Esophagus squamous epithelium (tissue), 5 donors: ENCODE measurements at places on chromosomes 1 and 21.

- DNase-seq, result no peak
These were observed 386.6 kb upstream of the NFIA start for GRCh38 chr1:60695716-60696171.

- DNase-seq, result no peak
These were observed at the start of gene UAP1 for GRCh38 chr1:162561616-162562469. UAP1 (plus strand) TSS chr1:162561722; CDS start chr1:162566069, 4,347 bp downstream.

- DNase-seq, result no peak
These were observed 154.0 kb downstream of the SLC30A10 start for GRCh38 chr1:219774386-219774785.

DNA sequence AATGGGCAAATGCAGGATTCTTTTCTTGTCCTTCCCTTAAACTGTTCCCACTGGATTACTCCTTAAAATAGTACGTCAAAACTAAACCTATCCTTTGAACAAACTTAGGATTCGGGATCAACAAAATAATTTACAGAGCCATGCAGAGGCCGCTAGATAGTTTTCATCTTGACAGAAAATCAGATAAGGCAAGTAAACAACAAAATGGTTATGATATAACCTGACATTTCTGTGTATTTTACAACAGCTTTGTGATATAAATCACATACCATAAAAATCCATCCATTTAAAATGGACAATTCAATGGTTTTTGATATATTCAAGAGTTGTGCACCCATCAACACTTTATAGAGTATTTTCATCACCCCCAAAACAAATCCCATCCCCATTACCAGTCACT lies 11.2 kb downstream of the SCAF4 start:
- DNase-seq, result no peak

GRCh38 chr1:203860396-203861025 lies 888 bp upstream of the SNRPE start:
- DNase-seq, result no peak

GRCh38 chr1:164675342-164675904 lies 116.4 kb downstream of the PBX1 start:
- DNase-seq, result no peak

GRCh38 chr1:35178874-35179380 lies 14.0 kb downstream of the SFPQ start:
- no peak for DNase-seq

- DNase-seq, result no peak
These were observed 67.6 kb downstream of the GIPC2 start for GRCh38 chr1:78113156-78113916.

DNA sequence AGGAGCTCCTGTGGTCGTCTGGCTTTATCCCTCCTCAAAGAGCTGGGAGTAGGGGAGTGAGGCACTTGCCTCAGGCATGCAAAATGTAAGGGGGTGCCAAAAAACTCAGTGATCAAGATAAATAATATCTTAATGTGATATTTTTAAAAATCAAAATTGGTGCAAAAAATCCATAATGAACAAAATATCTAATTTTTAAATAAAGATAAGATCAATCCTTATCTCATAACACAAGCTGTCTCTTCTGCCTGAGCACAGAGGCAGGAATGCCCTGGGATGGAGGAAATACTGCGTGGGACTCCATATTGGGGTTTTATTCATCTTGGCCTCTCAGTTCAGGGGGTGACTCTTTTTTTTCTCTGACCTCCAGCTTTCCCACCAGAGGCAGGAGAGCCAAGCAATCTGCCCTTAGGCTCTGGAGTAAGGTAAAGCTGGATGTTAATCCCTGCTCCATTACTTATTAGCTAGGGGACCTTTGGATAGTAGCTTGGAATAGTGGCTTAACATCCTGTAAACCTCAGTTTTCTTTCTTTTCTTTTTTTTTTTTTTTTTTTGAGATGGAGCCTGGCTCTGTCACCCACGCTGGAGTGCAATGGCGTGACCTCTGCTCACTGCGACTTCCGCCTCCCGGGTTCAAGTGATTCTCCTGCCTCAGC lies 77.3 kb upstream of the NFASC start:
- no peak for DNase-seq

GRCh38 chr1:185239861-185240260 lies 77.2 kb downstream of the IVNS1ABP start:
- DNase-seq, result no peak

DNA sequence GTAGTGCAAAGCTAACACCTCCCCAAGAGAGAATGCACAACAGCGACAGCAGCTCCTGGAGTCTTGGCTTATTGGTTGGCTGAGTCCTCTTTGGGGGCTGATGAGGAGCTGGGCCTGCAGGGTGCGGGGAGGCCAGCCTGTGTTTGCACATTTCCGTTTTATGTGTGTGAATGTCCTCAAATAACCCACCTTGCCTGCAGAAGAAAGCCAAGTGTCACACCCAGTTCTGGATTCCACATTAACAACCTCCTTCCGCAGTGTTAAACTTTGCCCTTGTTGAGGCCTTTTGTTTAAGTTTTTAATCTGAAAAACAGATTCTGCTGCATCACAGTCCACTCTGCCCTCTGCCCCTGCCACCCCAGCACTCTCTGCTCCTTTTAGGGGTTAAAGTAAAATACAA lies 274.5 kb downstream of the TM2D1 start:
- no peak for DNase-seq

DNA sequence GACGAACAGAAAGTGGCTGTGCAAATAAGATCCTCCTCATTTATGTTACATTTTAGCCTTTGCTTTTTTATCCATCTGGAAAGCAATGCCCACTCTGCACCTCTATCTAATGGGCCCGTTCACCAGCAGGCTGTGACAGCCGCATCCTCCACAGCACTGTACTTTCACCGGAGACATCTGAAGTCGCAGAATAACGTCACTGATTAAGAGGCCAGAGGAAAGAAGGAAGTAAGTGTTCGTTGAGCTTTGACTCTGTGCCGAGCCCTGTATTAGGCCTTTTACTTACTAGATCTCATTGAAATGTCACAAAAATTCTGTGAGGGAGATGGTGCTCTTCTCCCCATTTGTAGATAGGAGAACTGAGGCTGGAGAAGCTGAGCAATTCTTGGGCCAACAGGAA lies 62.3 kb downstream of the KAZN start:
- no peak for DNase-seq

DNA sequence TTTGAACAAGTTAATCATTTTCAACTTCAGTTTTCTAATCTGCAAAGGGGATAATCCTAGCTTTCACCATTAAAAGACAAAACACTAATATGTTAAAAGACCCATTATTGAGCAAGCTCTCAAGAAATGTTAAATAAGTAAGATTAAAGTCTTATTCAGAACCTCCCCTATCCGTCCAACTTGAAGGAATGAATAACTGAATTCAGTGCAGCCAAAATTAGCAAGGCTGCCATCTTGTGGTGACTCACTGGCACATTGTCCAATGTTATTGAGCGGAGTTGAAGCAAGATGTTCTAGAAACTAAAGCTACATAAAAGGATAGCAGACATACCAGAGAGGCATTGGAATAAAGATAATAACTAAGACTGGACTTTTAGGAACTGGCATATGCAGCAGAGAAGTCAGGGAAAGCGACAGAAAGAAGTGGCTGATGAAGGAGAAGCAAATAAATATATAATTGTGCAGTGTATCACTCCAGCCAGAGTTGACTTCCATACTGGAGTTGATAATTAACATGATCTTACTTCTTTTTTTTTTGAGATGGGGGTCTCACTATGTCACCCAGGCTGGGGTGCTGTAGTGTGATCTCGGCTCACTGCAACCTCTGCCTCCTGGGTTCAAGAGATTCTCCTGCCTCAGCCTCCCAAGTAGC lies 8.2 kb upstream of the CAP1 start:
- no peak for DNase-seq

DNA sequence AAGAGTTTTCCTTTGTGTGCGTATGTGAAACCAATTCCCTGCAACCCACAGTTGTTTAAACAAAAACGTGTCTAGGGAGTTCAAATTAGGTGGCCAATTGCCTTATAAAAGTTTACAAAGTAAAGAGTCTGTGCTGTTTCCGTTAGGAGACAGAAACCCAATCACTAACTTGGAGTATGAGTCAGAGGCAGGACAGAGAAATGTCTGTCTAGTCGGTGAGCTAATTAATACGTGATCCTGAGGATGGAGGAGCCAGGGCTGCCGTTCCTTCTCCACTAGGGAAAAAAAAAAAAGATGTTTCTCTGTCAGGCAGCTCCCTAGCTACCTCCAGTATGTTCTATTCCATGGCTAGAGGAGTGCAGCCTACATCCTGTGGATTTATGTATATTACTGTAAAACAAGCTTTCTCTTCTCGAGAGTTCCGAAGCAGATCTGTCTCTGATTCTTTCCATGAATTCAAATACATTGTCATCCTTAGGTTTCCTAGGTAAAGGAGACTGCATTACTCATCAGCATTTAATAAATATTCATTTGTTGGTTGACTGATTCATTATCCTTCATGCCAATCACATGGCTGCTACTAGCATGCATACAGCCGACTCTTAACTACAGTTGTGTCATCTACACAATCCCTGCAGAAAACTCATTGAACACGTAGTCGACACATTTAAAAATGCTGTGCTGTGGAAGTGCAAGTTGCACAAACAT lies 430.6 kb downstream of the KIF26B start:
- DNase-seq, result no peak

GRCh38 chr21:19321688-19322087 lies 918.1 kb upstream of the TMPRSS15 start:
- DNase-seq, result no peak

GRCh38 chr21:39644062-39644560 lies 31.4 kb downstream of the B3GALT5 start:
- no peak for DNase-seq

DNA sequence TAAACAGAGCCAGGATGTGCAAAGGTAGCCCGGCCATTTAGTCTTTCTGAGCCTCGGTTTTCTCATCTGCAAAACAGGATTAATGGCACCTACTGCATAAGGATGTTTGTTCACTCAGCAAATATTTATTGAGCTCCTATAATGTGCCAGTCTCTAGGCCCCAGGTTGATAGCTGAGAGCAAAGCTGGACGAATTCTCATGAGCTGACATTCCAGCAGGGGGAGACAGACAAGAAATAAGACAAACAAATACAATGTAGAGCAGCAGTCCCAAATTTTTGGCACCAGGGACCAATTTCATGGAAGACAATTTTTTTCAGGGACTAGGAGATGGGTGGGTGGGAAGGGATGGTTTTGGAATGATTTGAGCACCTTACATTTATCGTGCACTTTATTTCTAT lies 74.3 kb upstream of the PAX7 start:
- DNase-seq, result no peak

- DNase-seq, result no peak
These were observed 53.0 kb upstream of the ARTN start for GRCh38 chr1:43880604-43881003.

DNA sequence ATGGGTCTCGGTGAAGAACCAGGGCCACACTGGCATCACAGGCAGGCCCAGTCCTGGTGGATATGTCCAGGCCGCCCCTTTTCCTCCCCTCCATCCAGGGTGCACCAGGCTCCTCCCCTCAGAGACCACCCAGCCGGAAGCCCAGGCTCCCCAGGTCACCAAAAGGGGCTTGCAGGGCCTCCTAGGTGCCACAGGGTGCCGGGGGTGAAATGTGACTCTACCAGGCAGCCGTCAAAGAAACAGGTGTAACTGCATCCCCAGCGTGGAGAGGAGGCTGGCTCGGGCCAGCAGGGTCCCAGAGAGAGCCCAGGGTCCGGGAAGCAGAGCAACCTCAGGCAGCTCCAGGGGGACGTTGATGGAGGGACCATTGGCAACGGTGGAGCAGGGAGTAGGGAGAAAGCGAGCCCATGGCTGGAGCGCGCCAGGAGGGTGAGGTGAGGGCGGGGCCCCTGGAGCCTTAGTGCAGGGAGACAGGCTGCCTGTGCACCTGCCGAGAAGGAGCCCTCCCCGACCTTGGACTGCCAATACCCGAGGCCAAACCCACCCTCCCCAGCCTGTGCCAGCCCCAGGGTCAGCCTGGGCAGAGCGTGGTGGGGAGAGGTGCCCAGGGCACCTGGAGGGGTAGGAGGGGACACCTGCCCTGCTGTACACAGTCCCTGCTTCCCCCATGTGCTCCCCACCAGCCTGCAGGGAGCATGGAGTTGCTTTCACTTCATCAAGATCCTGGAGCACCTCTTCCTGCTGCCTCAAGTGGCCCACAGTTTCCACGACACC lies 48.3 kb upstream of the POFUT2 start:
- DNase-seq, result no peak

DNA sequence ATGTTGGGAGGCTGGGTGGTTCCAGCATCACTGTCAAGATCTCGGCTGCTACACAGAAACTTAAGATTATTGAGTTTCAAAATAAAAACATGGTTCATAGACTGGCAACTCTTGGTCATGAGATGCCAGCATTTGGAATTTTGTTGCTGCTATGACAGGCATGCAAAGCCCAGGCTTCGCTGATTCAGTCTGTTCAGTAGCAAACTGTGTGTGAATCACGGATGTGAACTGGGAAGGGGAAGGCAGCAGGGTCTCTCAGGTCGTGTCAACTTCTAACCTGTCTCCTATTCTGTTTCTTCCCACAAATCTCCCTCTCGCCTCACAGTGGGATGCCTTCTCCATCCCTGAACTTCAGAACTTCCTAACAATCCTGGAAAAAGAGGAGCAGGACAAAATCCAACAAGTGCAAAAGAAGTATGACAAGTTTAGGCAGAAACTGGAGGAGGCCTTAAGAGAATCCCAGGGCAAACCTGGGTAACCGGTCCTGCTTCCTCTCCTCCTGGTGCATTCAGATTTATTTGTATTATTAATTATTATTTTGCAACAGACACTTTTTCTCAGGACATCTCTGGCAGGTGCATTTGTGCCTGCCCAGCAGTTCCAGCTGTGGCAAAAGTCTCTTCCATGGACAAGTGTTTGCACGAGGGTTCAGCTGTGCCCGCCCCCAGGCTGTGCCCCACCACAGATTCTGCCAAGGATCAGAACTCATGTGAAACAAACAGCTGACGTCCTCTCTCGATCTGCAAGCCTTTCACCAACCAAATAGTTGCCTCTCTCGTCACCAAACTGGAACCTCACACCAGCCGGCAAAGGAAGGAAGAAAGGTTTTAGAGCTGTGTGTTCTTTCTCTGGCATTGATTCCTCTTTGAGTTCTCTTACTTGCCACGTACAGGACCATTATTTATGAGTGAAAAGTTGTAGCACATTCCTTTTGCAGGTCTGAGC lies 25.5 kb downstream of the EIF2D start:
- DNase-seq, result no peak

DNA sequence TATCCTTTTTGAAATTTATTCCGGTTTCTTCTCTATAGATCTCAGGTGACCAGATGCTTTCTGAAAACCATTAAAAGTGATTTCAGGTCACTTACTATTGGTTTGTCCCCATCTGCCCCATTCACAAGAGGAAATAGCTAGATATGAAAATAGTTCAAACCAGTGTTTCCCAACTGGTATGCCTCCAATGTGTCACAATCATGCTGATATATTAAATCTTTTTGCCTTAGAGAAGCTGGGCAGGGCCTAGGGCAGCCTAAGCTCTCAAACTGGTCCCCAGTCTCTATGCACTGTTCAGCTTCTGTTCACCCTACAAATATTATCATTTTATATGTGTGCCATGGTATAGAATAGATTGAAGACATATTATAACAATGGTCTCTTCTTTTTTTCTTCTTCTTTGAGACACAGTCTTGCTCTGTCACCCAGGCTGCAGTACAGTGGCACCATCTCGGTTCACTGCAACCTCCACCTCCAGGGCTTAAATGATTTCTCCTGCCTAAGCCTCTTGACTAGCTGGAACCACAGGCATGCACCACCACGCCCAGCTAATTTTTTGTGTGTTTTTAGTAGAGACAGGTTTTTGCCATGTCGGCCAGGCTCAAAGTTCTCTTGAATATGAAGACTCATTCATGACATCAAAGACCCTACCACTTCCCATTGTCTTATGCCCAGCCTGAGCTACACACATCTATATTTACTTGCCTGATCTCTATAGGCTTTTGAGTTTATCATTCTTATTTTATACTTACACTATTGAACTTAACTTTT lies 15.7 kb downstream of the PTPN22 start:
- no peak for DNase-seq

GRCh38 chr21:31766899-31767298 lies 35.0 kb upstream of the SCAF4 start:
- DNase-seq, result no peak
